ENCODE measurements at places on chromosomes 5 and 9. TPM values are rescaled to one million over a fixed set of nuclear protein-coding genes. Genes with fewer than 3 reads are reported as not detected.

MEIKIN gene
- not detected for total RNA-seq

- DNase-seq, result no peak
Observed at GRCh38 chr9:114060070-114060469, 18.0 kb downstream of the AMBP start.

DNA sequence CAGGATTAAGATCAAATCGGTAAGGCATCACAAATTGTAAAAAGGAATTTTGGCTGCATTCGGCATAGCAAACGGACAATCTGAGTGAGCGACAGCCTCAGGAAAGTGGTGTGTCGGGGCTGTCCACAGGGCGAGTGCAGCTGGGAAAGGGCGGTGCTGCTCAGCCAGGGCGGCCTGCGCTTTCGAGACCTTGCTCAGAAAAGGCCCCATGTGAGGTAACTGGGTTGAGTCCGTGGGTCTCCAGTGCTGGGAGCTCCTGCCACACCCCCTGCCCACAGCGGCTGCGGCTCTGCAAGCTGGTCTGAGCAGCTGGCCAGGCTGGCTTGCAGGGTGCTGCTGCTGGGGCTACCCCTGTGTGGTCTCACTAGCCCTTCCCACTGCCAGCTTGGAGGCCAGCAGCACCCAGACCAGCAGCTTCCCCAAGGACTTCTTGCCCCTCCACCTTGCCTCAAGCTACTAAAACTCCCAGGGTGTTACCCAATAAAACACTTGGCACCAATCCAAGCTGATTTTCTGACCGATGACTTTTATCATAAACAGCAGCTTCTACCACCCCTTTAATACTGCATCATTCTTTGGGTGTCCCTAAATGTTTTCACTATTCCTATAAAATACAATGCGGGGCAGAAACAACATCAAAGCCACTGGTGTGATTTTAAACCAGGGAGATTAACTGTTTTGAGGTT is 6.2 kb downstream of the SURF2 start:
- no peak for DNase-seq

- peak; percentile 74 for DNase-seq
Observed at GRCh38 chr5:759111-759751, 25.3 kb downstream of the ZDHHC11B start.

DNA sequence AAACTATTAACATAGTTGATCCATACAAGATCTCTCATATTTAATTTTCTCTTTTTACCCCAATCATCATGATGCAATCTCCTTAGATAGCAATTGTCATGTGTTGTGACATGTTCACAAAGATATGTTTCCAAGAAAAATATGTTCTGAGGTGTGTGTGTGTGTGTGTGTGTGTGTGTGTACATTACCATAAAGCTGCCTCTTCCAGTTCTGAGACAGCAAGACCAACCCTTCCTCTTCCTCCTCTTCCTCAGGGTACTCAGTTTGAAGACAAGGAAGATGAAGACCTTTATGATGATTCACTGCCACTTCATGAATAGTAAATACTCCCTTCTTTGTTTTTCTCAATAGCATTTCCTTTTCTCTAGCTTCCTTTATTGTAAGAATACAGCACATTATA is 303.3 kb upstream of the PRDM9 start:
- no peak for DNase-seq

DNA sequence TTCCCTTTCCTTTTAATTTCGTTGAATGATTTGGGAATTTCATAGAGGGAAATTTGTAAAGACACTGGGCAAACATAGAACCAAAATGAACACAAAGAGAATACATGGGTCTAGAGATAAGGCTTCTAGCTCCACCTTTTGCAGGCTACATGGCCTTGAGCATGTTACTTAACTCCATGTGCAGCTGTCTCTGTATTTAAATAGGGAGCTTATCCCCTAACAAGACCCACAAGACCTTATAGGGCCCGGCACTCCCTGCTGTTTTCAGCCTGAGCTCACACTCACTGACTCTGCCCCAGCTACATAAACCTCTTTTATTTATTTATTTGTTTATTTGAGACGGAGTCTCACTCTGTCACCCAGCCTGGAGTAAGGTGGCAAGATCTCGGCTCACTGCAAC is 30.6 kb upstream of the TLE1 start:
- DNase-seq, result no peak

GRCh38 chr5:149757956-149758355 is 27.8 kb downstream of the PPARGC1B start:
- DNase-seq, result no peak

- no peak for DNase-seq
Observed at GRCh38 chr5:122350496-122350895, 38.5 kb downstream of the SNCAIP start.

NINJ1 gene
- 15.2 TPM for total RNA-seq

GRCh38 chr9:131067625-131068024 is 28.7 kb upstream of the AIF1L start:
- DNase-seq, result no peak
